ENCODE measurements at places on chromosomes 12 and 14.

DNA sequence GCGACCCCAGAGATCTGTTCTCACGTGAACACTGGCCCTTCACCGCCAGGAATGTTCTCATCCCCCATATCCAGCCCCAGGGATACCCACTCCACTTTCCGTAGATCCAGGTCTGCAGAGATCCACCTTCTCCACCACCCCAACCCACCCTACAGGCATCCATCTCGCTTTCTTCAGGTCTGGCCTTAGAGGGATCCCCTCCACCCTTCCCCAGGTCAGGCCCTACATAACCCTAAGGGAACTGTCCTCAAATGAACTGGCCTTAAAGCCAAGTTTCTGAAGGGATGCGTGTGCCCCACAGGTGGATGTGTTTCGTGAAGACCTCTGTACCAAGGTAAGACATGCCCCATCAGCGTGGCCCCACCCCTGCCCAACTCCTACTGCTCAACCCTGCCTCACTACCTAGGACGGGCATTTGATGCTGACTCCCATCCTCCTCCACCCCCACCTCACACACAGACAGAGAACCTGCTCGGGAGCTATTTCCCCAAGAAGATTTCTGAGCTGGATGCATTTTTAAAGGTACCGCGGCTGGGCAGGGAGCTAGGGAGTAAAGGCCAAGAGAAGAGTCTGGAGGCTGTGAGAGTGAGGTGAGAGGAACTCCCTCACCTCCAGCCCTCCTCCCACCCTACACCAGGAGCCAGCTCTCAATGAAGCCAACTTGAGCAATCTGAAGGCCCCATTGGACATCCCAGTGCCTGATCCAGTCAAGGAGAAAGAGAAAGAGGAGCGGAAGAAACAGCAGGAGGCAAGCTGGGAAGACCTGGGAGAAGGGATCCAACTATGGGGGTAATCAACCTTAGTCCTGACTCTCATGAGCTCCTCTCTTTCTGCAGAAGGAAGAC is 912 bp downstream of the PSME1 start:
- DNase-seq = no peak

- no peak for DNase-seq
Observed at GRCh38 chr12:3165078-3165980, 88.2 kb downstream of the TSPAN9 start.

DNA sequence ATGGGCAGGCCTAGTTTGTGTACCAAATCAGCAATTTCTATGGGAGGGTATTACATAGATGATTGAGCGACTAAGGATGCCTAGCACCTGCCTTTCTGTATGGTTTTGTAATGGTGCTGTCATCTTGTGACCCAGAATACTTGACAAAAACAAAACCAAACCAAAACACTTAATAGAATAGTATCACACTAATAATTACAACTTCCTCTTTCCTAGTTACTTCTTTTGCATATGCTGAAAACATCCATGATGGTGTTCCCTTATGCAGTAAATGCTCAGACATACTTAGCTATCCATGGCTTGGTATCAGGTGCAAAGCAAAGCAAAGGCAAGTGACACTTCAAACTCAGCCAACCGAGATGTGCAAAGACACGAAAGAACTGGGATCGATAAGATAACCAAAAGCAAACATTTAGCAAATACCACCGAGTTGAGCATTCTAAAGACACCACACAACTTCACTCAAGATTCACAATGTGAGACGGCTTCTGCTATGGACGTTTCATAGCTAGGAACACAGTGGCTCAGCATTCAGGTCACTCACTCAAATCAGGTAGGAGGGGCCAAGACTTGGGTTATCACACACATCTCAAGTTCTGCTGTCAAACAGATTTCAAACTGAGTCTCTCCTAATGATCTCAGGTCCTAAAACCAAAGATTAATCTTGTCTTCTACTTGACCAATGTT is 24.3 kb downstream of the PPP1CC start:
- no peak for DNase-seq

GRCh38 chr12:63805704-63806672 is 26.3 kb downstream of the RXYLT1 start:
- DNase-seq = no peak

DNA sequence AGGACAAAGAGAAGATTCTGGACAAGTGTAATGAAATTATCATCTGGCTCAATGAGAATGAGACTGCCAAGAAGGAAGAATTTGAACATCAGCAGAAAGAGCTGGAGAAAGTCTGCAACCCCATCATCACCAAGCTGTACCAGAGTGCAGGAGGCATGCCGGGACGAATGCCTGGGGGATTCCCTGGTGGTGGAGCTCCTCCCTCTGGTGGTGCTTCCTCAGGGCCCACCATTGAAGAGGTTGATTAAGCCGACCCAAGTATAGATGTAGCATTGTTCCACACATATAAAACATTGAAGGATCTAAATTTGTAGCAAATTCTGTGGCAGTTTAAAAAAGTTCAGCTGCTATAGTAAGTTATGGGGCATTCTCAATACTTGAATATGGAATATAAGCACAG is 174.3 kb upstream of the CCND2 start:
- DNase-seq = no peak

DNA sequence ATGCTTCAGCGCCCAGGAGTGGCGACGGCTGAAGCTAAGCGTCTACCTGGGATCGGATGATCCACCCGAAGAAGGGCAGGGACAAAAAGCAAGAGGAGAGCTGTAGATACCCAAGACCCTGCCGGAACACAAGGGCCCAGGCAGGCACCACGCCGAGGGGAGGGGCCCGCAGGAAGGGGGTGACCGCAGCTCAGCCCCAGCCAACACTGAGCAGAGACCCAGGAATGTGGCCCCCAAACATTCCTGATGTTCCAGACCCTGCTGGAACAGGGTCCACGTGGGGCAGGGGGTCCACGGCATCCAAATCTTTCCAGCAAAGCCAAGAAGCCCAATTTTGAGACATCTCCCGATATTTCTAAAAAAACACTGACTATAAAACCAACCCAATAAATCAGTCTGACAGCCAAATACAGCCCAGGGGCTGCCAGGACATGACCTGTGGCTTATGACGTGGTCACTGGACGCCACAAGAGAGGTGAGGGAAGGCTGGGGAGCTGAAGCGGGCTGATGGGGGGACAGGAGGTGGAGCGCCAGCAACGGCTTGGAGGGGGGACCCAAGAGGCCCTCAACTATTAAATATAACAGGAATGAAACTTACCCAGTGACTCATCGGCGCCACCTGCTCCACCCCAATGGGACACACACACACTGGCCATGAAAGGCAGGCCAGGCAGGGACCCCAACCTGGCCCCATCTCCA is 58.9 kb downstream of the NCOR2 start:
- no peak for DNase-seq

- DNase-seq = no peak
Observed at GRCh38 chr12:10661338-10661737, 12.5 kb downstream of the STYK1 start.

DNA sequence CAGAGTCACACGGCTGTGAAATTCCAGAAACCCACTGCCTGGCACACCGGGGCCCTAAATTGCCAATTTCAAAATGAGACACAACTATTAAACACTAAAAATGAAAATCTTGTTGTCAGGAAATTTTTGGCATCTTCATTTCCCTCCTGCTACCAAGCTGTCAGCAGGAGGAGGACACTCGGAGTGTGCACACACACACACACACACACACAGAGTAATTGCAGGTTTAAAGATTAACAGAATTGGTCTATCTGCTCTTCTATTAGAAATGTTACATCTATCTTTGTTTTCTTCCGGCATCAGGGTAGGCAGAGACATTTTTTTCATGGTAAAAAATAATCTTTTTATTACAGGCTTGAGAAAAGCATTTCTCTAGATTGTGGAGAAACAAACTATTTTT is 314.2 kb downstream of the EGLN3 start:
- DNase-seq = no peak

- no peak for DNase-seq
Observed at GRCh38 chr12:83183132-83183531, 496.4 kb downstream of the TMTC2 start.

DNA sequence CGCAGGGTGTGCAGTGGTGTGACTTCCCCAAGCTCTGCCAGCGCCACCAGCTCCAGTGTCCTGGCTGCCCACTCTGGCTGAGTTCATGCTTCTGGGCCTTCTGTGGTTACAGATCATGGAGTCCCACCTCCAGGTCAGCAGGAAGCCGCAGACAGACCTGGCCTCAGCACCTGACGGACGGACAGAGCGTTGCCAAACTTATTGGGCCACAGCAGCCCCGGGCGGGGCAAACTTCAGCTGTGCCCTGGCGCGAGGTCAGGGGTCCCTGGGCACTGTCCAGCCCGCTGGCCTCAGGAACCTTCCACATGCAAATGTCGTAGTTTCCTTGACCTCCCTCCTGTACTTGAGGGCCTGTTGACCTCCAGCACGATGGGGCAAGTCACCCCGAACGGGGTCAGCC is 11.2 kb downstream of the GPR132 start:
- no peak for DNase-seq

- peak; percentile 67 for DNase-seq
Observed at GRCh38 chr14:105448706-105449111, 25.9 kb upstream of the CRIP2 start.

GRCh38 chr14:23551266-23552028 is at the start of gene ZFHX2:
Gene ZFHX2 (minus strand): TSS chr14:23551765. CDS start chr14:23535325, 16,440 bp downstream.
- DNase-seq = peak; percentile 87

GRCh38 chr14:53022593-53022992 is 71.7 kb upstream of the FERMT2 start:
- DNase-seq = no peak

DNA sequence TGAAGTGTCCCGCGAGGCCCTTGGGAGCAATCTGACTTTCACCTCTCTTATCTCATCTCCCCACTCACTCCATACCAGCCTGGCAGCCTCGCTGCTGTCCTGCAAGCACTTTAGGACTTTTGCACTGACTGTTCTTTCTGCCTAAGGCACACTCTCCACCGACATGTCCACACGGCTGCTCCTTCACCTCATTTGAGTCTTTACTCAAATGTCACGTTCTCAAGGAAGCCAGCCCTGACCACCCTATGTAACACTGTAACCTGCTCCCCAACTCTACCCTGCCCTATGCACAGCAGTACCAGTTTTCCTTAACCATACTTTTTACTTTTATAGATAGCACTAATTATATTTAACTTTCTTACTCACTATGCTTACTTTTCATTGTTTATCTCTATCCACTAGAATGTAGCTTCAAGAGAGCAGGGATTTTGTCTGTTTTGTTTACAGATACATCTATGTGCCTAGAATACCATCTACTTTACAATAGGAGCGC is 32.0 kb downstream of the PRKD1 start:
- no peak for DNase-seq

Measured in suppressor macrophage (primary cell).